Activated CD4-positive, alpha-beta T cell treated with anti-CD3 and anti-CD28 coated beads, Interleukin-2, amount 50 U/mL, for 48 hours (primary cell): ENCODE measurements at places on chromosomes 12 and 14.

DNA sequence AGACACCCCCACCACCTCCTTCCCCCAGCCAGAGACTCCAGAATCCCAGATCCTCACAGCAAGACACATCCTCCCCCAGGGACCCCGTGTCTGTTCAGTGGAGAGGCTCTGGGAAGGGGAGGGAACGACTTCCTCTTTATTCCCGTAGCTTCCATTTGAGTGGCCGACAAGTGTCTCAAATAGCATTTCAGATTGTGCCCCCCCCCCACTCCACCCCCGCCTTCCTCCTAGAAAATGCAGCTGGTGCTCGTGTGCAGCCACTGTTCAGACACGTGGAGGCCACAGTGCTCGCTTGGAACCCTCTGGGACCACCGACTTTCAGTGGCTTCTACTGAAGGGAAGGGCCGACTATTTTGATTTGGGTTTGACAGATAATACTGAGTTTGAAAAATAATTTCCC lies 14.3 kb downstream of the PPP2R5C start:
- DNase-seq = no peak

DNA sequence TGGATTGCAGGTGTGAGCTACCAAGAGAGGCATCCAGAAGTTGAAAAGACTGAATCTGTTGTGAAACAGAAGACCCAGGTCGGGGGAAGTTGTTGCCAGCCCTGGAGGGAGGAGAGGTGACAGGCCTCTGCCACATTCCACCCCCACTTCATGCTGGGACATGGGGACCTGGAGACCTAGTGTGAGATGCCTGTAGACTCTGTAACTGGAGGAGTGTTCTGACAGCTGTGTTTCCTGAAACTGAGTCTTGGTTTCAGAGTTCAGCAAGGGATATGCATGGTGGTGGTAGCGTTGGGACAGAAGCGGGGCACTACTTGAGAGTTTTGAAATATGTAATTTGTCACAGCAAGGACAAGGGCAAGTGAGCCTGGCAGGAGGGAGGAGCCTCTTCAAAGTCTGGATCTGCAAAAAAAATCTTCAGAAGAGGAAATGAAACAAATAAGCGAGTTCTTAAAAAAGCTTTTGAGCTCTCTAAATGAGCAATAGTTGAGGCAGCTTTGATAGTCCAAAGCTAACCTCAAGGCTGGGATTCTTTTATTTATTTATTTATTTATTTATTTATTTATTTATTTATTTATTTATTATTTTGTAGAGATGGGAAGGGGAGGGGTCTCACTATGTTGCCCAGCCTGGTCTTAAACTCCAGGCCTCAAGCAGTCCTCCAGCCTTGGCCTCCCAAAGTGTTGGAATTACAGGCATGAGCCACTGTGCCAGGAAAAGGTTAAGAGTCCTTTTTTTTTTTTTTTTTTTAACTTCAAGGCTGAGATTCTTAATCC lies 58.9 kb upstream of the EEA1 start:
- DNase-seq = peak; percentile 66

- DNase-seq = no peak
Observed at GRCh38 chr12:79058342-79058741, 193.8 kb downstream of the SYT1 start.

DNA sequence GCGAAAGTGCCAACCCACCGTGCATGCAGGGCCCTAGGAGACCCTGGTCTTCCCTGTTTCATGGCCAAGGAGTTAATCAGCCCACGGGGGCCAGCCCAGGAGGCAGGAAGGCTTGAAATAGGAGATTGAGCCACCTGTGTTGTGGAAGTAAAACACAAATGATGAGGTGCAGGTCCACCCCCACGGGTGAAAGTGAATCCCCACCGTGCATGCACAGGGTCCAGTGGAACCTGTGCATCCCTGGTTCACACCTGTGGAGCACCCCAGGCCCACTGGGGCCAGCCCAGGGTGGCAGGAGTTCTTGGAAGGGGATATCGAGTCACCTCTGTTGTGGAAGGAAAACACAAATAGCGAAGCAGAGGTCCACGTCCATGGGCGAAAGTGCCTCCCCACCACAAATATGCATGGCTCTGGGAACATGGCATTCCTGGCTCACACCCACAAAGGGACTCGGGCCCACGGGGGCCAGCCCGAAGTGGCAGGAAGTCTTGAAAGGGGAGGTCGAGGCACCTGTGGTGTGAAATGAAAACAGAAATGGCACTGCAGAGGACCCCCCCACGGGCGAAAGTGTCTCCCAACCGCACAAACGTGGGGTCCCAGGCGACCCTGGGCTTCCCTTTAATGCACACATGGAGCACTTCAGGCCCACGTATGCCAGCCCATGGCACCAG lies 381.5 kb downstream of the ALG10 start:
- DNase-seq = no peak

DNA sequence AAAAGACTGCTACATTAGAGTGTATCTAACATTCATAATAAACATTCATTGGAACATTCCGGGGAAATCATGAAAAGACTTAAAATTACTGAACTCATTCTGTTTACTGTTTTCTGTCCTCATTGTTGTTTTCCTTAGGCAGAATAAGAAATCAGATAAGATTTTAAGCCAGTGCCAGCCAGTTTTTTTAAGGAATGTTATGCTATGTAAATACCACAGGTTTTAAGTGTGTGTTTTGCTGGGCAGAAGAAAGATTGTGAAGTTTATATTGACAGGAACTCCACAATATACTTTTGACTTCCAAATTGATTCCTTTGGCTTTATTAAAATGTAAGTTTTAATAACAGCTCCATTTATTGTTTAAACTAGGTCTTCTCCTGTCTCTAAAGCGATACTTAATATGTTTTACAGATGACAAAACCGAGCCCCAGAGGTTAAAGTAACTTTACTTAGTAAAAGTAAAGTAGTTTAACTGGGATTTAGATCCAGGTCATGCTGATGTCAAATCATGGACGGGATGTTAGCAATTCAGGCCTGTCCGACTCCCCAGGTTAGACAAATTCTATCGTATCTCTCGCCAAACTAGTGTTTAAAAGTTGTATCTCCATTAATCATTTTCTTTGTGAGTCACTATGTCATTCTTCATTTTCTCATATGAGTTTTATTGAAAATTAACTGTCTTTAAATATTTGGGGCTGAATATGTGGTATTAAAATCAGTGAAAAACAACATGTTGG lies 1.7 kb downstream of the LARP4 start:
- no peak for DNase-seq

DNA sequence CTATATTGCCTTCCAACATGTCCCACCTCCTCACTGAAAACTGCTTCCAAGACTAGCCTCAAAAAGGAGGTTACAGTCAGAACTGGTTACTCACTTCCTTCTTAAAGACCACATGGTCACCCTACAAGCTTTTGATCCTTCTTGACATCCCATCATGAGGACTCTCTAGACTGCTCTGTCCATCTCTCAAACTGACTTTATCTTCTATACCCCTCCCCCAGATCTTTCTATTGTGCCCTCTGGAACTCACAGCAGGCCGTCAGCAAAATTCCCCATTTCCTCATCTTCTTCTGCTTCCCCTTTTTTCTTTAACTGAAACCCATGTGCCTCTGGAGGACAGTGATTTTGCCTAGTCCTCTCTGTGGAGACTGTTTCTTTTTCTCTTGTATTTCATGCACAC lies 18.1 kb upstream of the IGF1 start:
- DNase-seq = no peak

DNA sequence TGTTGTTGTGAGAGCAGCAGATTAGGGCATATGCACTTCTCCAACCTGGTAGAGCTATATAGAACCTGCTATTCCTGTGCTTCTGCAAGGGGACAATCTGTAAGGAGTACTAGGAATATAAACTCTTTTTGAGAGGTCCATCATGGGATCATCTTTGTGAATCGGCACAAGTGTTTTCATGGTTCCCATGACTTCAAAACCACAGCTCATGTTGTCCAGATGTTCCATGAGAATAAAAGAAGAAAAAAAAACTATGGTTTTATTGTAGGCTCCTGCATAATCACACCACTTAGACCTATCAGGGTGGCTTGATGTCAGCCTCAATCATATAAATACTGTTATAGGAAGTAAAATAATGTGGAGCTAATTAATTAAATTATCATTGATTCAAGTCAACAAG lies 311.4 kb upstream of the ATP2B1 start:
- no peak for DNase-seq

GRCh38 chr12:64621257-64621942 lies 11.1 kb downstream of the RASSF3 start:
- DNase-seq = no peak

DNA sequence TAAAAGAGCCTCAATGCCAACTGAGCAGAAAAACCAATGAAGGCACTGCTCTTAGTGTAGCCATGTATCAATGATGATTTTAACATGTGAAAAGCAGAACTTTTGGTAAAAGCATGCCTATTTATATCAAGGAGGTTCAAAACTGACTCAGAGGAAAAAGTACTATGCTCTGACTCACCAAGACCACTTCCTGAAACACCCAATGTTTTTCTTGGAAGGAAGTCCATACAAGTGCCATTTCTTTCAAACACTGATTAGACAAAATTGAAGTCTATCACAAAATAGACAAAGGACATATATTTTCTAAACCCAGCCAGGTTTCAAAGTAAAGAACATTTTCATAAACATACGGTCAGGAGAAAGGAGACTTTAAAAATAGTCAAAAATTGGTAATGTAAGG lies 88.6 kb downstream of the EPS8 start:
- DNase-seq = no peak

DNA sequence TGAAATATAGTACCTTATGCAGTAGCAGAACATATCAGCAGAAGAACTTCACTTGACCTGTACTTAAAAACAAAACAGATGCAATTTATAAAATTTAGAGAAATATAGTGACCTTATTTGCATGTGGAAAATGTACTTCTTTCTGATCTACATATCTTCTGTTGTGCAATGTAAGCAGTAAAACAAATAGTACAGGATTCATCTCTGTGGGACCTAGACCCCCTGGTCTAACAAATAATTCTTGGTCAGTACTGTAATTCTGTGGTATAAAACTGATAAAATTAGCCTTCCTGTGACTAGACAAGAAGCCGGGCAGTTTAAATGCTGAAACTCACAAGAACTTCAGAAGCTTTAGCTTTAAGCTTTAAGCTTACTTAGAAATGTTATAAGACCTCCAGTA lies 21.6 kb downstream of the HIF1A start:
- DNase-seq = no peak

DNA sequence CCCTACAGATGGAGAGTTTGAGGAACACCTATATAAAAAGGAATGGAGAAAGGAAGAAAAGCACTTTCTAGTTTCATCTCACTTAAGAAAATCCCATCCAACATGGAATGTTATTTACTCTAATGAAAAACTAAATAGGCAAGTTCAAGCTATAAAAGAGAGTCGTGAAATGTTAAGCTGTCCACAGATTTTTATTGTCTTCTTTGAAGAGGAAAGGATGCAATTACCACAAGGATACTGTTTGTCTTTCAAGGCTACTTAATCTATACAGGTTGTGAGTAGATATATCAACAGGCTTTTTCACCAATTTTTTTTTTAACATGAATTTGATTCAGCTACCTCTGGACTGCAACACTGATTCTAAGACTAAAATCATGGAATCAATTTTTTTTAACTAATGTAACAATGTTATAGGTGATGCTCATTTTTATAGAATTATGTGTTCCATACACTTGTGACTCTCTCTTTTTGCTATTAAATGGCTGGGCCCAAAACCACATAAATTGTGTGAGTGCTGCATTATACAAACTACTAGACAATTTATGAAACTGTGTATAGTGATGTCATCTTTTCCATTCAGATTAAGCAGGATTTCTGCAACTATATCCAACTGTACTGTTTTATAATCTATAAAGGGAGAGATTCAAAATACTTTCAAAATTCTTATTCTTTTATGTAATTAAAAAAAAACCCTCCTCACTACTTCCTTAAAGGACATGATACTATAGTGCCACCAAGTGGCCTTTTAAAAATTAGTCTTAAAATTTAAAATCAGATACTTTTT lies 26.8 kb upstream of the BMAL2 start:
- DNase-seq = no peak

DNA sequence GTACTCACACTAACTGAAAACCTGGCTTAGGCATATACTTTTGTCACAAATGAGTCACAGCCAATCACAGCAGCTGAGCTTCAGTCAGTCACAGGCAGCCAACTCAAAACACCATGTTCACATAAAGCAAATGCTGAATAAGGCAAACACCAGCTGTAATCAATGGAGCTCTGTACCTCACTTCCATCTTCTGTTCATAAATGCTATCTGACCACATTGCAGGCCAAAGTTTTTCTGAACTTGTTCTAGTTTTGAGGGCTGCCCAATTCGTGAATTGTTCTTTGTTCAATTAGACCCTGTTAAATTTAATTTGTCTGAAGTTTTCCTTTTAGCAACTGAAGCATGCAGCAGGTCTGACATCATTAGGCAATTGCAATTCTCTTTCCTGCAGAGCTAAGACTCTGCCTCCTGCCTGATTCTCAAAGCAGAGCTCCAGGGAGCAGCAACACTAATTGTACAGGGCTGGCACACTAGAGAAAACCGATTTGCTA lies 129.9 kb downstream of the WIF1 start:
- no peak for DNase-seq

GRCh38 chr12:113479590-113480335 lies 8.1 kb upstream of the LHX5 start:
- peak; percentile 42 for DNase-seq

DNA sequence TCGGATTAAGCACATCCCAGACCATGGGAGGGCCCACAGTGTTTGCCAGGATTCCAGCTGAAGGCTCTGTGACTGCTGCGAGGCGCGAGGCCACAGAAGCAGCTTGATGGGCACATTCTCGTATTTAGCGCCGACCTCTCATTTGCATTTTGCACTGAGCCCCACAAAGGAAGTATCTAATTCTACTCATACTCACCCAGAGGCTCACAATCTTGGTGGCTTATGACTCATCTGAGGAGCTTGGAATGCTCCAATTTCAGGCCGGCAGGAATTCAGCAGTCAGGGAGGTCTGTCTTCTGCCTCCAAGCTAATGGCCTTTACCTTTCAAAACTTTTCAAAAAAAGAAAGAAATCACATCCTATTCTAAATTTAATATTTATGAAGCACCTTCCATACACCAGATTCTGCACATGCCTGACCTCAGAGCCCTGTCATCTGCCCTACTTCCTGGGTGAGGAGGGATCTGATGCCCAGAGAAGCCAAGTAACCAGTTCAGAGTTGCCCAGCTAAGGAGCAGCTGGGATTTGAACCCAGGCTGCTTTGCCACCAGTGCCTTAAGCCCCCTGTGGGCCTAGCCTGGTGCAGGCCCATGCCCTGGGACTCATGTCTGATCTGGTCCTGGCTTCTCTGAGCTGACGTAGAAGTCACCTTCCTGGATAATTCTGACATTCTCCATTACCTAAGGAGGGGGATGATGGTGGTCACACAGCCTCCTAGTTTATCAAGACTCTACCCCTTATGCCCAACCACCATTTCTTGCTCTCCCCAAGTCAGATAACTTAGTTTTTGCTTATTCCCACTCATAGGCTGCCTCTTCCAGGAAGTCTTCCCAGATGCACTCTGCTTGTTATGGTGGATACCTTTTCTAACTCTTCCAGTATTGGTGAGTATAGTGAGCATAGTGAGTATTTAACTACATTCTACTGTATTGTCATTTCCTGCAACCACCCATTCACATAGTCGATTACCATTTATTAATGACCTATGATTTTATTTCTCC lies 198.9 kb downstream of the RBM19 start:
- DNase-seq = no peak
